Stimulated activated CD8-positive, alpha-beta memory T cell treated with anti-CD3 and anti-CD28 coated beads, Interleukin-2, amount 100 ng/mL, for 1 hour (primary cell): ENCODE measurements at places on chromosomes 3 and 15.

DNA sequence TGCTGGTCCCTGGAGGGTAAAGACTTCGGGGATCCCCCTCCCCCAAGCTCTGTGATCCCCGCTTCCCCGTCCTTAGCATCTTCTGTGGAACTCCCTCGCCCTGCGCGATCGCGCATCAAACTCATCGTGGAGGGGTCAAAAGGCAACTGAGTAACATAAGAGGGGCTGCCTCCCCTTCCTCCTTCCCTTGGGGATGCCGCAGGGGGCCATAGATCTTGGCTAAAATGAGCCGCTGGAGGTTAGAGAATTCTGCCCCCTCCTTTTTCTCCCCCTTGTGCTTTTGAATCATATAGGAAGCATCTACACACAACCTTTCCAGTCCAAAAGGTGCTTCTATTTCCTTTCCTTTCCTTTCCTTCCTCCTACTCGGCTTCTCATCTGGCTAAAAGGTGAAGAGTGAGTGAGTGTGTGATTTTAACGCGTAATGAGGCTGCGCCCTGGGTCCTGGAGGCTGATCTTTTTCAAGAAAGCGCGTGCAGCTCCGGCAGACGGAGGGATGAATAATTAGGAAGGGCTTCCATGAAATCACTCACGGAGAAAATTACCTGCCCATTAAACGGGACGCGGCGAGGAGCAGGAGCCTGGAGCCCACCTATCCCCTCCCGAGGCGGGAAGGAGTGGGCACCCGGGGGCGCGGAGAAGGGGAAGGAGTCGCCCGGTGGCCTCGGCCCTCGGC lies 831 bp upstream of the ROBO2 start:
- DNase-seq, result no peak

- no peak for DNase-seq
Observed at GRCh38 chr3:52046186-52046901, 10.0 kb downstream of the DUSP7 start.

GRCh38 chr15:40942878-40943277 lies 10.4 kb upstream of the CHAC1 start:
- DNase-seq, result no peak

DNA sequence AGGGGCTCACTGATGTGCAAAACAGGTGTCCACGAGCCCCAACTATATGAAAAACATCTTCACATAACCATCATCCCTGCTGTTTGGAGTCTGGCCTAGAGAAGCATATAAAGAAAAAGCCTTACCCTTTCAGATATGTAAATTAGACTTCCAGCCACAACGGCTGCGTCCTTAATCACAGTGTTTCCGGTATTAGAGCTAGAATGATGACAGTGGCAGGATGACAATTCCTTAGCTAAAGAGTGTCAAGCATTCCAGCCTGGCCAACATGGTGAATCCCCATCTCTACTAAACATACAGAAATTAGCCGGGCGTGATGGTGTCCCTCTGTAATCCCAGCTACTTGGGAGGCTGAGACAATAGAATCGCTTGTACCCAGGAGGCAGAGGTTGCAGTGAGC lies 19.5 kb upstream of the SAMD7 start:
- no peak for DNase-seq

DNA sequence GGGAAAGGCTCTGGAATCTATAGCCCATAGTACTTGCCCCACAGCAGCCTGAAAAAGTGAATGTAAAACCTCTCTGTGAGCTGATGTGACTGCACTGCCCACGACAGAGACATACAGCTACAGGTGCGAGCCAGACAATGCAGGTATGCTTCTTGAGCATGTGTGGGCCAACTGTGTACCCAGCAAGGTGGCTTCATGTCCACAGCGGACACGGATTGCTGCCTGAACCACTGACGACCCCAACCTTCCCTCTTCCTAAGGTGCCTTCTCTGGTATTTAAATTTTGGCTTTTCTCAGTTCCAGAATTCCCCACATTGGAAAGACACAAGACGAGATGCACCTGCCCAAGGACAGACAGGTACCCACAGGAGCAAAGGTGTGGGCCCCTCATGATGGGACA lies 65.8 kb downstream of the SCN5A start:
- DNase-seq, result no peak

- DNase-seq, result no peak
Observed at GRCh38 chr3:149145974-149146373, 16.5 kb downstream of the HPS3 start.

DNA sequence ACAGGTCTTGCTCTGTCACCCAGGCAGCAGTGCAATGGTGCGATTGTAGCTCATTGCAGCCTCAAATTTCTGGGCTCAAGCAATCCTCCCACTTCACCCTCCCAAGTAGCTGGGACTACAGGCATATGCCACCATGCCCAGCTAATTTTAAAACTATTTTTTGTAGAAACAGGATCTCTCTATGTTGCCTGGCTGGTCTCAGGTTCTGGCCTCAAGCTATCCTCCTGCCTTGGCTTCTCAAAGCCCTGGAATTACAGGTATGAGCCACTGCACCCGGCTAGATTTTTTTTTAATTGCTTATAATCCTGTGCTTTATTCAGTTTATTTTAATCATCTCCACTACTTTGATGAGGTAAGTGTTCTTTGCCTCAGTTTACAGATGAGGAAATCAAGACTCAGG lies 156.5 kb downstream of the CHDH start:
- no peak for DNase-seq

- DNase-seq, result no peak
Observed at GRCh38 chr3:141407047-141407446, 38.7 kb downstream of the ZBTB38 start.

- no peak for DNase-seq
Observed at GRCh38 chr3:107629566-107629965, 106.8 kb downstream of the BBX start.

- DNase-seq, result no peak
Observed at GRCh38 chr3:155871746-155872158, 1.3 kb downstream of the GMPS start.

GRCh38 chr15:66229790-66230465 lies 23.6 kb downstream of the MEGF11 start:
- DNase-seq, result no peak

DNA sequence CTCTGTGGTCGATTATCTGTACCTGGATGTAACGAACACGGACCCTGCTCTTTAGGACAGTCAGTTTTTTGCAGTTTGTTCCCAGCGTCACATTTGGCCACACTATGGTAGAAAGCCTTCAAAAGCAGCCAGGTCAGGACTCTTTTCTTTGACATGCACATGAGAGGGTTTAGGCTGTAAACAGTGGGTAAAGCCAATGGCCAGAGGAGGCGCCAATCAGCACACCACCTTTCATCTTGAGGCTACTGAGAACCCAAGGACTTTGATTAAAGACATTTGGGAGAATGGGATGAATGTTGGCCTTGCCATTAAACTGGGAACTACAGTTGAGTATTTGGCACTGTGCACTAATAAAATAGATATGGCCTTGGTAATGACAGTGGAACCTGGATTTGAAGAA lies 225.9 kb downstream of the OXSM start:
- DNase-seq, result no peak

DNA sequence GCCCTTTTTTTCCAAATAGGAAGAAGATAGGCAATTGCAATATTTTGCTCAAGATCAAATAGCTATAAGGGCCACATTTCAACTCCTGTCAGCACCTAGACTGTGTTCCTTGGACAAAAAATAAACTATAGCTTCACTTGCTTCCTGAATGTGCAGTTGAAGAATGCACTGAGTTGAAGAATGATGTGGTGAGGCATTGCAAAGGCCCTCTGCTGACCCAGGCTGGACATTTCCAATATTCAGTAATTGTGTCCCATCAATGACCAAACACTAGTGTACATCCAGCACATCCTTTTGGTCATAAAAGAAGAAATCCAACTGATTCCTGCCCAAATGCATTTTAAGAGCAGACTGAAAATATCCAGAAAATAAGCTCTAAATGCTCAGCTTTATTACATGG lies 424.8 kb upstream of the TGFBR2 start:
- no peak for DNase-seq

DNA sequence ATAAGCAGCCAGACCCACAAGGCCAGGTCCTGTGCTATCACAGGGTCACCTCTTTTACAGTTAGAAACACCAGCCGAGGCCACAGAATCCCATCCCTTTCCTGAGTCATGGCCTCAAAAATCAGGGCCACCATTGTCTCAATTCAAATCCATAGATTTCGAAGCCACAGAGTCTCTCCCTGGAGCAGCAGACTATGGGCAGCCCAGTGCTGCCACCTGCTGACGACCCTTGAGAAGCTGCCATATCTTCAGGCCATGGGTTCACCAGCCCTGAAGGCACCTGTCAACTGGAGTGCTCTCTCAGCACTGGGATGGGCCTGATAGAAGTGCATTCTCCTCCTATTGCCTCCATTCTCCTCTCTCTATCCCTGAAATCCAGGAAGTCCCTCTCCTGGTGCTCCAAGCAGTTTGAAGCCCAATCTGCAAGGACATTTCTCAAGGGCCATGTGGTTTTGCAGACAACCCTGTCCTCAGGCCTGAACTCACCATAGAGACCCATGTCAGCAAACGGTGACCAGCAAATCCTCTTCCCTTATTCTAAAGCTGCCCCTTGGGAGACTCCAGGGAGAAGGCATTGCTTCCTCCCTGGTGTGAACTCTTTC lies 39.6 kb downstream of the TGM4 start:
- peak; percentile 24 for DNase-seq

GRCh38 chr3:13045904-13046568 lies 27.2 kb downstream of the IQSEC1 start:
- no peak for DNase-seq
